ENCODE measurements at places on chromosomes 1 and 21.

- DNase-seq: no peak
These were observed 5.3 kb downstream of the MRPS15 start for GRCh38 chr1:36458910-36459309.

- DNase-seq: no peak
These were observed 7.1 kb upstream of the DIPK1A start for GRCh38 chr1:92968138-92969032.

GRCh38 chr21:41823166-41823565, 56.0 kb downstream of the PRDM15 start:
- DNase-seq: no peak

- DNase-seq: no peak
These were observed 200.0 kb downstream of the AJAP1 start for GRCh38 chr1:4854367-4854766.

DNA sequence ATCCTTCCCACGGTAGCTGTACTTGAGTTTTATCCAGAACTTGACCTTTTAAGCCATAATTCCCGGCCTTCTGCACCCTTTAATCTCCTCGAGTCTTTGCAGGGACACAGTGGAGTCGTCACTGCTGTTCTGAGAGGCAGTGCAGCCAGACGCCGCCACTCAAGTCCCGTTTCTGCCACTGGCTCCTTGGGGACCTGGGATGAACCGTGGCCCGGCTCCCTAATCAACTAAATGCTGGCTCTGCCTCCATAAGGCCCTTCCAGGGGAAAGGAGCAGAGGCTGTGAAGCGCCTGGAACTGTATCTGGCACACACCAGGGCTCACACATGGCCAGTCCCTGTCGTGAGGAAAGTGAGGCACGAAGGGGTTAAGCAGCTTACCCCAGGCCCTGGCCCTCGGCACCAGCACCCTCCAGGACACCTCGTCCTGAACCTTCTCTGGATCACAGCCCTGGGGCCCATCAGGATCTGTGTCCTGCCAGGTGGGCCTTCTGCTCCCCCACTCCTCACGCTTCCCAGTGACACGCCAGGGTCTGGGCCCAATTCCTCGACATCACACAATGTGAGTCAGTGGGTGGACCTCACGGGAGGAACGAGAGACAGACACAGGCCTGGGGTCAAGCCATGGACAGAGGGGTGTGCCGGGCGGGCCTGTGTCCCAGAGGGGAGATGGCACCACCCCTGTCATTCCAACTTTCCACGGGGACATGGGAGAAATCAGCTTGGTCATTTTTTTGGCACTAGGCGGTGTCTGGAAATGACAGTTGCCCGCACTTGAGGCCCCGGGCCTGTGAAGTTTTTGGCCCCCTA, 23.5 kb upstream of the C1orf174 start:
- no peak for DNase-seq

GRCh38 chr1:117565745-117566455, 39.9 kb upstream of the TENT5C start:
- DNase-seq: no peak

- DNase-seq: no peak
These were observed 5.9 kb downstream of the SOD1 start for GRCh38 chr21:31665397-31665796.

DNA sequence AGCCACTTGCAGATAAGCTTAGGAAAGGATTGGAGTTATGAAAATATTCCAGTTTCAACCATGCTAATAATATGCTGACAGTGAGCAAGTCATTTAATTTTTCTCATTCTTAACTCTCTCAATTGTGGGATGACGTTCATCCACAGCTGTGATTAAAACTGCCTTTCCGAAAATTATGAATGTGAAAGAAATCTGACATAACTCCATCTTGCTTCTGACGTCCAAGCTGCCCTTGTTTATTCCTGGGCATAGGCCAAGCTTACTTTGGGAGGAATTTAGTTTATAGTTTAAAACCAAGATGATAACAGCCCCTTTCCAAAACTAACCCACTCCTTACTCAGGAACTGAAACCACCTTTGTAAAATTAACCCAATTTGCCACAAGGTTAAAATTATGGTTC, 11.0 kb upstream of the RGS18 start:
- DNase-seq: no peak

DNA sequence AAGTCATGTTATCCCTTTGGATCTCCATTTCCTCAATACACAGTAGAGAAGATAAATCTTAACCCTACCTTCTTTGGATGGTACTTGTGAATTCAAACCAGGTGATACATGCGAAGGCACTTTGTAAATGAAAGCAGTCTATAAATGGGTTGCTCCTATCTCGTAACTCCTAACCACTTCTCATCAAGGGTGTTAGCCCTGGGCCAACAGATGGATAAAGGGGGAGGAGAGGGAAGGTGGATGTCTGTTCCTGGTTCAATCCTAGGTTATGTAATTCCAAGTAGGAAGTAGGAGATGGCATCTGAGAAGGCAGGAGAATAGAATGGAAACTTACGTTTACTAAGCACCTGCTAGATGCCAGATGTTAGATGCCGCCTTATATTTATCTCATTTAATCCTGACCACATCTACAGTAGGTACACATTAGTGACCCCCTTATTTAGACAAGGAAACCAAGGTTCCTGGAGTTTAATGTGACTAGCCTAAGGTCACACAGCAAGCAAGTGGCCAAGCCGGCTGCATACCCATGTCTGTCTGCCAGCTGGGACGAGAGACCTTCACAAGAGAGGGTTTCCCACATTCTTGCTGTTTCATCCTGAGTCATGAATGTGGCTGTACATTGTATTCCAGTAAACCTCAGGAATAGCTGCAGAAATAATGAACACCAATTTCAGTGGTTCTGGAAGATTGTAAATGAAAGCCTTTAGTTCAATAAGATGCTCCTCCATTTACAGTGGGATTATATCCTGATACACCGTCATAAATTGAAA, 47.7 kb downstream of the ELAVL4 start:
- no peak for DNase-seq
